CD4-positive, alpha-beta T cell treated with Interleukin-15 for 4 hours (primary cell): ENCODE measurements at places on chromosomes 13 and 19.

DNA sequence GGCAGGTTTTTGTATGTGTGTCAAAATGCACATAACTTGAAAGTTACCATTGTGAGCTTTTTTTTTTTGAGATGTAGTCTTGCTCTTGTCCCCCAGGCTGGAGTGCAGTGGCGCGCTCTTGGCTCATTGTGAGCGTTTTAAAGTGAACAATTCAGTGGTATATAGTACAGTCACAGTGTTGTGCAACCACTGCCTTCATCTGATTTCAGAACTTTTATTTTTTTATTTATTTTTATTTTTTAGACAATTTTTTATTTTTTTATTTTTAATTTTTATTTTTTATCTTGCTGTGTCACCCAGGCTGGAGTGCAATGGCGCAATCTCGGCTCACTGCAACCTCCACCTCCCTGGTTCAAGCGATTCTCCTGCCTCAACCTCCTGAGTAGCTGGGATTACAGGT is 15.0 kb downstream of the SLC25A42 start:
- DNase-seq: no peak

GRCh38 chr19:41302624-41303351 is 7.2 kb upstream of the CCDC97 start:
- DNase-seq: peak; percentile 73

DNA sequence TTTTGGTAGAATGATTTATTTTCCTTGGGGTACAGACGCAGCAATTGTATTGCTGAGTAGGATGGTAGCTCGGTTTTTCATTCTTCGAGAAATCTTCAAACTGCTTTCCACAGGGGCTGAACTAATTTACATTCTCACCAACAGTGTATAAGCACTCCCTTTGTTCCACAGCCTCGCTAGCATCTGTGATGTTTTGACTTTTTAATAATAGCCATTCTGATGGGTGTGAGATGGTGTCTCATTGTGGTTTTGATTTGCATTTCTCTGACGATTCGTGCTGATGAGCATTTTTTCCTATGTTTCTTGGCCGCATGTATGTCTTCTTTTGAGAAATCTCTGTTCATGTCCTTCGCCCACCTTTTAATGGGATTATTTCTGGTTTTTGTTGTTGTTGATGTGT is 54.8 kb upstream of the UQCRFS1 start:
- no peak for DNase-seq

DNA sequence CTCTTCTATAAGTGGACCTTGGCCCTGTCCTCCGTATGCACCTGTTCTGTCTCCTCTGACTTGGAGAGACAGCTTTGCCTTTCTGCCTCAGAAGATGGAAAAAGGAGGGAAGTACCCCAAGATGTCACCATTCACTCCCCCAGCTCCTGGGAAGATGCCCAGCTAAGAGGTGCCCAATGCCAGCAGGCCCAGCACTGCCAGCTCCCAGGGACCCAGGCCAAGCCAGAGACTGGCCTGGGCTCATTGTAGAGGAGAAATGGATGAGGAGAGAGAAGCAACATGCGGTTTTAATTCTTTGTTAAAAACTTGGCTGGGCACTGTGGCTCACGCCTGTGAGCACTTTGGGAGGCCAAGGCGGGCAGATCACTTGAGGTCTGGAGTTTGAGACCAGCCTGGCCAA is 111.5 kb upstream of the ZNF507 start:
- DNase-seq: no peak

DNA sequence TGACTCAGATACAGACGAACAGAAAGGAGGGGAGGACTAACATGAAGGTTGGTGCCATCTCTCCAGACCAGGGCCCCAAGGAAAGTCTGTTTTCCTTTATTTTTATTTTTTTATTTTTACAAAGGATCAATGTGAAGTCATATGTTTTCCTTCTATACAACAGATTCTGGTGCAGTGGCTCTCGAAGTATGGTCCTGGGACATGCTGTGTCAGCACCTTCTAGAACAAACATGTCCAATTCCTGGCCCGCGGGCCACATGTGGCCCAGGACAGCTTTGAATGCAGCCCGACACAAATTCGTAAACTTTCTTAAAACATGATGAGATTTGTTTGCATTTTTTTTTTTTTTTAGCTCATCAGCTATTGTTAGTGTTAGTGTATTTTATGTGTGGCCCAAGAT is 174.7 kb downstream of the FLT1 start:
- no peak for DNase-seq

DNA sequence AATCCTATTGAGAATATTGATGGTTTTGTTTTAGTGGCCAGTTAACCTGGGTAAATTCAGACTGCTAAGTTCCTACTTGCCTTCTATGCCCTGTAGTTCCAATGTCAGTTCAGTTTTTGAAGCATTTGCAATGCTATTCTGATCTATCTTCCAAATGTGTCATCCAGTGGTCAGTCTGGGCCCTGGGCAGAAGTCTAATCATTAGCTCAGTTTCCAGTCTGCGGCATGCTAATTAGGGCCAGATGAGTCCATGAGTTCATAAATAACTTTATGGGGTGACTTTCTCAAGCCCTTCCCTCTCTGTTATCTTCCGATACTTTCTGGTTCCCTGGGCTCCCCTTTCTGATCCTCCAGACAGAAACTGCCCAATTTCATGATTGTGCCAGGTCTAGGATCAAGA is 32.7 kb downstream of the FAM187B start:
- no peak for DNase-seq

DNA sequence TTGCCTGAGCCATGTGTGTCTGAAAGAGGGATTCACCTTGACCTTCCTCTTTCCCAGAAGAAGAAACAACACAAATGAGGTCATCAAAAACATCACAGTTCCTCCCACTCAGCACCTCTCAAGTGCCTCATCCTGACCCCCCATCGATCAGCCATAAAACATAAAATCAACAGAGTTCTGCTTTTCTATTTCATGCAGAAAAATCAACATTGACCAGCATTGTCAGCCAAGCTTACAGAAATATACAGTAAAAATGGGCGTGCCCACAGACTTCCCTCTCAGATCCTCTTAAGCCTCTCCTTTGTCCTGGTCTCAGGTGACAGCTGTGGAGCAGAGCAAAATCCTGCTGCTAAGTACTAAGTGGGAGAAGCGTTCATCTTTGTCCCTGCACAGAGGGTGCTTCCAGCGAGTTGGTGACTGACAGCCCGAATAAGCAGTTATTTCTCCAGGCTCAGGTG is 213.3 kb downstream of the OLFM4 start:
- no peak for DNase-seq

DNA sequence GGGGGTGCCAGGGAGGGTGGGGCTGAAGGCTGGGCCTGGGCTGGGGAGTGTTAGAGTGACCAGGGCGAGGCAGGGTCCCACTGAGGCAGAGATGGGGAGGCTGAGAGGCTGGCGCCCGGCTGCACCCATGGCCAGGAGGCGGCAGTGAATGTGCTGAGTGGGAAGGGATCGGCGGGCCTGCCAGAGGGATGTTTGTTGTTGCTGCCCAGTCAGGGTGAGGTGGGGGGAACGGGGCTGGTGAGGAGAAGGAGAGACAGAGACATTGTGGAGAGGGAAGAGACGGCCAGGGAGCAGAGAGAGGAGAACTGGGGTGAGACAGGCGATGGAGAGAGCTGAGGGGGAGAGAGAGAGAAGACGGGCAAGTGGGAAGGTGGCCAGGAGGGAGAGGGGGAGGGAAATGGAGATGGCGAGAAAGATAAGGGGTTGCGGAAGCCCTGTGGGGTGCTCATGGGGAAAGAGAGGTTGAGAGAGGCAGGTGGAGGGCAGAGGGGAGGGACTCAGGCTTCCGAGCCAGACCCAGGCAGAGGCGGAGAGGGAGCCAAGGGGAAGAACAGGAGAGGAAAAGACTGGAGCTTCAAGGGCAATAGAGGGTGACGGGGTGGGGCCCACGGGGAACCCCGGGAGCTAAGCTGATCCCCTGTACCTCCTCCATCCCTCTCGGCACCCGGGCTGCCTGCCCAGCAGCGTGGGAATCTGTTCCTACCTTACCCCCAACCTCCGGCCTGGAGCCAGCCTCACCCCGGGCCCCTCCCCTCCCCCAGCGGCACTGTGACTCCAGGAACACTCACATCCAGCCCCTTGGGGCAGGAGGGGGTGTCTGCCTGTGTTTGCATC is 690 bp upstream of the B3GNT8 start:
- peak; percentile 37 for DNase-seq

GRCh38 chr13:30676672-30677071 is 58.7 kb upstream of the ALOX5AP start:
- no peak for DNase-seq

DNA sequence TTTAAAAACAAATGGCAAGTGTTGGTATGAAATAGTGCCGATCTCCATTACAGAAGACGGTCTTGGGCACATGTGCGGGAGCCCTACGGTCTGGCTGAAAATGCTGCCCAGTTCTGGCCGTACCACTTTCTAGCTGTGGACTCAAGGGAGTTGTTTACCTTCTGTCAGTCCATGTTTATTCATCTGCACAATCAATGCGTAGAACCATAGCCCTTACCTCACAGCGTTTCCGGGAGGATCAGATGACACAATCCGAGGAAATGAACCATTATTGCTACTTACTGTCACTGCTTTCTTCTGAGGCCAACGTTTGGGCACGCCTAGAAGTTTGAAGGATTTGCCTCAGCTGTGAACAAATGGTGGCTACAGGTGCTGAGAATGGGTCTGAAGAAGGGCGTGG is 31.2 kb downstream of the GADD45B start:
- DNase-seq: peak; percentile 56

DNA sequence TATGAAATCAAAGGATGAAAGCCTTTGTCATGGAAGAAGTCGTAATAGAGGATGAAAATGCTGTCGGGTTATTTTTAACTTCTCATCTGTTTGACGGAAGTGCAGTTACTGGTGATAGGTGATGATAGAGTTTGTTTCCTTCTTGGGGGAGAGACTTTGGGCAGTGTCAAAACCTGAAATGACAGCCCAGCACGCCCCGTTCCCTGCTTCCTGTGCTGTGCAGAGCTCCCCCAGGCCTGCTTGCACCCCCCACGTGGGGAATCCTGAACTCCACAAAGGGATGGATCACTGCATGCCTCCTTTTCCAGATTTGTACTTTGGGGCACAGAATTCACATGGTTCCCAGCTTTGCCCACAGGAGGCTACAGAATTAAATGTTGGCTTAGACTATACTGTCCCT is 102.7 kb downstream of the ATP11A start:
- DNase-seq: no peak

- no peak for DNase-seq
Observed at GRCh38 chr13:113658836-113659235, 838 bp upstream of the ATP4B start.

DNA sequence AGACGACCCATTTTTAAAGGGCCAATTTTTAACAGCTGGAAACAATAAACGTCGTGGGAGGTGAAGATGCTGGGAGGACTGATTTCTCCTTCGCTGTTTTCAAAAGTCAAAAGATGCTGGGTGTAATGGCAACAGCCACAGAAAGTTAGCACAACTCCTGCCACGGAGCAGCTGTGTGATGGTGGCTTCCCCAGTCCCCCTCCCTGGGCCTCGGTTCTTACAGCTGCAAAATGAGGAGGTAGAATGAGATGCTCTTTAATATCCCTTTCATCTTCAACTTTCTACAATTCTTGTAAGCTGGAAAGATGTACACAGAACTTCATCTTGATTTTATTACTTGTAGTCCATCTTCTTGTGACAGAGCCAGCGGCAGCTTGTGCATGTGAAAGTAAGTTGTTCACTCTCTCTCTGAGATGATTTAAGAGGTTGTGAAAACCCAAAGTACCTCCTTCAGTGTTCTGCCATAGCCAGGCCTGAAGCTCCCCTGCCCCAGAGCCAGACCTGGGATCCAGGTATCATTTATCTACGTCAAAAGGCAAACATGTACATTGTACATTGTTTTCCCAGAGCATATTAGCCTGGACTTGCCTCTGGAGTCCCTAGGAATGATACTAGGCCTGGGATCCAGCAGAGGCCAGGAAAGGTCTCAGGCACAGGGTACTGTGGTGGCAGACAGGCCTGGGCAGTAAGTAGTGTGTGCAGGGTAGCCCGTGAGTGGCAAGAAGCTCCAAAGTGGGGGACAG is 3.4 kb upstream of the UBE2L5 start:
- no peak for DNase-seq

- DNase-seq: no peak
Observed at GRCh38 chr13:62704875-62705274, 1289.2 kb upstream of the PCDH20 start.

DNA sequence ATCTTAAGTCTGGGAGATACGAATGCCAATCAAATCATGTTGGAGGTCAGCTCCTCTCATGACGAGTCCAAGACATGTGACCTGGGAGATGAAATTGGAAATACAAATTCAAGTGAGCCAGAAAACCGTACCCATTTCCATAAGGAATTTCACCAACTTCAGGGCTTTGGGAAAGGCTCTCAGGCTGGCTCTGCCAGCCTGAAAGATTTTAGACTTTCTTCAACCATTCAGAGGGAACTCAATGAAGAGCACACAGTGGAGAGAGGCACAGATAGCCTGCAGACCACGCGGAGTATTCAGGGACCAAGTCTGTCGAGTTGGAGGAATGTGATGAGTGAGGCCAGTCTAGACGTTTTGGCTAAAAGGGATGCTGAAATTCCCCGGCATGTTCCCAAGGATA is 204.6 kb downstream of the MTUS2 start:
- DNase-seq: no peak

DNA sequence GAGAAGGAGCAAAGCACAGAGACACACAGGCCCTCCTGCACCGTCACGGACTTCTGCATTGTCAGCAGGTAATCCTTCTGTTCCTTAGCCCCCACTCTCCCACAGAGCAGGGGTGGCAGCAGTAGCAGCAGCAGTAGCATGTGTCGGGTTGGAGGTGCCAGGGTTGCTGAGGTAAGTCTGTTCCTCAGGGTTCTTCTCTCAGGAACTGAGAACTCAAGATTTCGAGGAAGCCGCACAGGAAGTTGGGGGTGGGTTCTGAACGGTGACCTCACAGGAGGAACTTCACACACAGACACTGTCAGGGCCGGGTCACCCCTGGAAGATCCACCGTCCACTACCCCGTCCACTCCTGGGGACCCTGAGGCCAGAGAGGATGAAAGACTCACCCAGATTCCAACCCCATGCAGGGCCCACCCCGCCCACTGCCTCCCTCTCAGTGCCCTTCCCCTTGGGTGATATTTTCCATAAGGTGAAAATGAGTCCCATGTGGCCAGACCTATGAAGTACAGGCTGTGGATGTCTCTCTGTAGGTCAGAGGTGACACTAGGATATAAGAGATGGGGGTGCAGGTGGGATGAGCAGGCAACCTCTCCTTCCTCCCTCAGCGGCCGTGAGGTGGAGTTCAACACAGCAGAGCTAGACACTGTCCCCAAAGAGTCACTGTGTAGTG is at the start of gene SIGLEC12:
Gene SIGLEC12, minus strand, starts transcription at position 207 of the 670 bp plus-strand sequence. Its CDS starts 67 bp downstream, at position 140.
- no peak for DNase-seq
